ENCODE measurements at places on chromosomes 3 and 15. TPM values are rescaled to one million over a fixed set of nuclear protein-coding genes. Genes with fewer than 3 reads are reported as not detected.

GRCh38 chr15:39465843-39466749 is 114.8 kb upstream of the THBS1 start:
- peak; percentile 77 for DNase-seq

Gene KLF13
- polyA plus RNA-seq, result 32.9 TPM

Gene STRIT1
- 4.2 TPM for polyA plus RNA-seq

Gene FETUB
- not detected for polyA plus RNA-seq

Gene CYP11A1
- 0.44 TPM for polyA plus RNA-seq

DNA sequence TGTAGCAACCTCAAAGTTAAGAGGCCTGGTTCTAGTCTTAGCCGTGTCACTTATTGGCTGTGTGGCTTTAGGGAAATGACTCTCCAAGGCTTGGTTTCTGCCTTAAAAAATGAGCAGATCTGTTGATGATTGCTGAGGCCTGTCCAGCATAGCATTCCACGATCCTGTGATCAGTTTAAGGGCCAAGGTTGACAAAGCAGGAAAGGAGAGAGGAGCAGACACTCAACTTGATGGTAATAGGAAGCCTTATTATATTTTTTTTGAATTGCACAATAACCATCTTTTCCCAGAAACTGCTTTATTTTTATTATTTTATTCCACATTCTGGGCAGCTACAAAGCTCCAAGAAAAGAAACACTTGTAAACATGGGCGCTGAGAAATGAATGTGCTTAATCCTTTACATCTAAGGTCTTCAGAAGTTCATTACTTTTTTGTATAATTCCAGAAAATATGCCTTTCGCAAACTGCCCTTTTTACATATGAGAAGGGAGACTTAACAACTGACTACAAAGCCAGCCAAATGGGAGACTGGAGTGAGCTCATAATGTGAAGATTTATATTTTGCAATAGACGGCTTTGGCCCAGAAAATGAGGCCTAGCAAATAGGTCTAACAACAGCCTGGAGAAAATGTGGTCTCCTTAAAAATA is 241.0 kb downstream of the ATP8B4 start:
- DNase-seq, result no peak

DNA sequence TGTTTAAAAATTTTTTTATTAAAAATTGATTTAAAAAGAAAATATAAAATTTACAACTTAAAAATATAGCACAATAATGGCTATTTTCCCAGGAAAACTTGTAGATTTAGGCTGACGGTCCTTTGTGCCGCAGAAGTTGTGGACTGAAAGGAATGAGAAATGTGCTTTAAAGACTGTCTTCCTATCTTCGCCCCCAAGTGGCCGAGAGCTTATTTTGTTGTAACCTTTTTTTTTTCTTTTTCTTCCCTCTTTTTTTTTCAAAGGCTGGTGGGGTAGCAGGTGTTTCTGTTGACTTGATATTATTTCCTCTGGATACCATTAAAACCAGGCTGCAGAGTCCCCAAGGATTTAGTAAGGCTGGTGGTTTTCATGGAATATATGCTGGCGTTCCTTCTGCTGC is 15.5 kb downstream of the SLC25A26 start:
- no peak for DNase-seq

- no peak for DNase-seq
Measured at GRCh38 chr3:72560846-72561675, 287.2 kb downstream of the SHQ1 start.

- DNase-seq, result no peak
Measured at GRCh38 chr3:47870156-47870555, 67.2 kb downstream of the DHX30 start.

Gene CYB561D2
- polyA plus RNA-seq, result 8.1 TPM

- DNase-seq, result no peak
Measured at GRCh38 chr15:80727596-80727995, 32.5 kb downstream of the ABHD17C start.

DNA sequence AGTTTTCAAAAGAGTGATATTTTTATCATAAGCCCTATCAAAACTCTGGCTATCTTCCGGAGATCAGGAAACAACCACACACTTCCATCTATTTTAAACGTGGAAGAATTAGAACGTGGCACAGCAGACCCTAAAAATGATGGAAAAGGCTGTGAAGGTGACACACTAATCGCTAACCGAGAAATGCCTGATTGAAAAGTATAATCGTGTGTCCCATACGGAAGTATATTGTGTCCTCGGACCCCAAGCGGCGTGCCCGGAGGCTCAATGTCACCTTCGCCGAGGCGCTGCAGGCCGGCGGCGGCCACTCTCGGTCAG is 642 bp downstream of the COX5A start:
- DNase-seq, result no peak

GRCh38 chr3:11290743-11291680 is 18.8 kb downstream of the ATG7 start:
- DNase-seq, result no peak

DNA sequence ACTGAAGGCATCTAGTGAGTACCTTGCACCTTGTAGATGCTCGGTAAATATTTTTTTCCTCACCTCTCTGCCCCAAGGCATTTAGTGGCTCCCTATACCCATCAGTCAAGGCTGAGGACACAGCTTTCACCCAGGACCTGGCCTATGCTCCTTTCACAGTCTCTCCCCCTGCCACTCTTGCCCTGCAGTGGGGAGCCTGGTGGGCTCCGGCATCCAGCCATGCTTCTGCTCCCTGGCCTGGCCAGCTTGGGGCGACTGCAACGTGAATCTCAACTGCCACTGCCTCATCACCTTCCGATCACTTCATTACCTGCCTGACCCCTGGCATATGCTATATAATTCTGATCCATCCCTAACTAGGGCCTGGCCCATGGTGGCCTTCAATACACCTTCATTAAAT is 735 bp upstream of the CX3CR1 start:
- no peak for DNase-seq

- no peak for DNase-seq
Measured at GRCh38 chr3:65534805-65535204, 503.9 kb downstream of the MAGI1 start.

Gene SLC28A2
- not detected for polyA plus RNA-seq

DNA sequence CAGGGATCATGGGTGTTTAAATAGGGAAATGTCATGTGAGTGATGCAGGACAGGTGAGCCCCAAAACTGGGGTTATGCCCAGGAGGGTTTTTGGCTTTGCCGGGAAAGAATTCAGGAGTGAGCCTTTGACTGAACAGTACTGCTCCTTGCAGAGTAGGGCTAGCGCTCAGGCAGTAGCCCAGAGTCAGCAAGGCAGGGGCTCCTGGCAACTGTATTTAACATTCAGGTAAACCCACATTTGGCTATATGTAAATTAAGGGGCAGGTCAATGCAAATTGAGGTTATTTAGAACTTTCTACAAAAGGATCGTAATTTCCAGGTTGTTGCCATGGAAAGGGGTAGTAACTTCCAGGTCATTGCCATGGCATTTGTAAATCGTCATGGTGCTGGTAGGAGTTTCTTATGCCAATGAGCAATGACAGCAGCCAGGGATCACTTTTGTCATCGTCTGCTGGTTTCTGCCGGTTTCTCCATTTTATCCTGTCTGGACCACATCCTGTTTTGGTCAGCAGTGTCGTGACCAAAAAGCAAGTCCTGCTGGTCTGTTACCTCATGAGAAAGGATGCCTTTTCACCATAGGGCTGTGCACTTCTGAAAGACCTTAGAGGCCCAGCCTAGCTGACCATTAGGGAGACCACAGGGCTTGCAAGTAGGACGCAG is 24.3 kb downstream of the MTHFS start:
- DNase-seq, result no peak

DNA sequence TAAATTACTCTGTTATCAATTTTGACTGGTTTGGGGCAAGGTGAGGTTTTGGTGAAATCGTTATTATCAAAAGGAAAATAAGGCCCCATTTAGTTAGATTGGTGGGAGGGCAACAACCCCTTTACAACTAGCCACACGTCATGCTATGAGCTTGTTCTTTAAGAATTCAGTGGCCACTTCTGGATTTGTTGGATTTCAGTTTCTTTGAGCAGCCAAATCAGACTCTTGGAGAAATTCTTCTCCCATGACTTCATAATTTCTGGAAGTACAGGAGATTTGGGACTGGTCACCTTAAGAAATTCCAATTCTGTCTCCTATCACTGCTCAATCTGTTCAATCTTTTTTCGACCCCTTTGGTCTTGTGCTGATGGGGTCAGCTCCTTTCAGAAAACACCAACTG is 14.8 kb upstream of the WNT5A start:
- DNase-seq, result no peak

- DNase-seq, result no peak
Measured at GRCh38 chr3:64892671-64893309, 205.0 kb upstream of the ADAMTS9 start.

GRCh38 chr15:75640483-75641178 is 607 bp upstream of the IMP3 start:
- DNase-seq, result peak; percentile 51

GRCh38 chr3:46561951-46562350 is 4.2 kb downstream of the LRRC2 start:
- no peak for DNase-seq

GRCh38 chr3:43728476-43728875 is 37.7 kb downstream of the ABHD5 start:
- no peak for DNase-seq

Gene SNX22
- polyA plus RNA-seq, result 1.4 TPM

Gene OIP5
- 0.33 TPM for polyA plus RNA-seq

Gene CCR8
- polyA plus RNA-seq, result not detected

DNA sequence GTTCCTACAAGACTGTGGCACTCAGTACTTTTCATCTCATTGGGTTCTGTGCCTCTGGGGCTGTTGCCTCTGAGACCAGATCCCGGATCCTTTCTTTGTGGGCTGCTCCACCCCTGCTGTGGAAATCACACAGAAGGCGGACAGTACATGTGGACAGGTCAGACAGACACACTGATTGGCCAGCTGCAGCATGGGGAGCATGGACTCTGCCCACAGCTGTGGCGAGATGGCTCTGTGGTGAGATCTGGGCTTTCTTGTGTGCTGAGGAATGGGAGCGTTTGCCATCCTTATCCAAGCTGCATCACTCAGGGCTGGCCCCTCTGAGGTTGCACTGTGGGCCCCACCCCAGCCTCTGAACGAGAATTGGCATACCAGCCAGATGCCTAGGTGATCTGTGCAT is 147.0 kb downstream of the APBA2 start:
- no peak for DNase-seq

DNA sequence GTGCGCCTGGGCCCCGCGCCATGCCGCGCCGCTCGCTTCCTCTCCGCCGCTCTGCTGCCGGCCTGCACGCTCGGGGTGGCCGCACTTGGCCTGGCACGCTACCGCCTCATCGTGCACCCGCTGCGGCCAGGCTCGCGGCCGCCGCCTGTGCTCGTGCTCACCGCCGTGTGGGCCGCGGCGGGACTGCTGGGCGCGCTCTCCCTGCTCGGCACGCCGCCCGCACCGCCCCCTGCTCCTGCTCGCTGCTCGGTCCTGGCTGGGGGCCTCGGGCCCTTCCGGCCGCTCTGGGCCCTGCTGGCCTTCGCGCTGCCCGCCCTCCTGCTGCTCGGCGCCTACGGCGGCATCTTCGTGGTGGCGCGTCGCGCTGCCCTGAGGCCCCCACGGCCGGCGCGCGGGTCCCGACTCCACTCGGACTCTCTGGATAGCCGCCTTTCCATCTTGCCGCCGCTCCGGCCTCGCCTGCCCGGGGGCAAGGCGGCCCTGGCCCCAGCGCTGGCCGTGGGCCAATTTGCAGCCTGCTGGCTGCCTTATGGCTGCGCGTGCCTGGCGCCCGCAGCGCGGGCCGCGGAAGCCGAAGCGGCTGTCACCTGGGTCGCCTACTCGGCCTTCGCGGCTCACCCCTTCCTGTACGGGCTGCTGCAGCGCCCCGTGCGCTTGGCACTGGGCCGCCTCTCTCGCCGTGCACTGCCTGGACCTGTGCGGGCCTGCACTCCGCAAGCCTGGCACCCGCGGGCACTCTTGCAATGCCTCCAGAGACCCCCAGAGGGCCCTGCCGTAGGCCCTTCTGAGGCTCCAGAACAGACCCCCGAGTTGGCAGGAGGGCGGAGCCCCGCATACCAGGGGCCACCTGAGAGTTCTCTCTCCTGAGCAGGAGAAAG is 951 bp downstream of the GPR62 start:
- peak; percentile 70 for DNase-seq

DNA sequence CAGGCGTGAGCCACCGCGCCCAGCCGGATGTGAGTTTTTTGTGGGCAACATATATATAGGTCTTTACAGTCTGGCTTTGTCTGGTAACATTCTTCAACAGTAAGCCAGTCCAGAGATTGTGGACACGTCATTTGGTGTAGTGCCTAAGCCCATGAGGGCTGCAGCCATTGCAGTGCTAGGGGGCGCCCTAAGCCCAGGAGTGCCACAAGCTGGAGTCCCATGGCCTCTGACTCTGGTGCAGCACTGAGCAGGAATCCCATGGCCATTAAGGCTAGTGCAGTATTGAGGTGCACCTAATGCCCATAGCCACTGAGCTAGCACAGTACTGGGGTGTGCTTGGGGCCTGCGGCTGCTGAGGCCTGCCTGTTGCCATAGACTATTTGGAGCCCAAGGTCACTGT is 136.4 kb upstream of the NDN start:
- DNase-seq, result no peak

GRCh38 chr3:142013326-142013980 is 135.9 kb downstream of the TFDP2 start:
- no peak for DNase-seq

Gene ACTRT3
- polyA plus RNA-seq, result 0.52 TPM

DNA sequence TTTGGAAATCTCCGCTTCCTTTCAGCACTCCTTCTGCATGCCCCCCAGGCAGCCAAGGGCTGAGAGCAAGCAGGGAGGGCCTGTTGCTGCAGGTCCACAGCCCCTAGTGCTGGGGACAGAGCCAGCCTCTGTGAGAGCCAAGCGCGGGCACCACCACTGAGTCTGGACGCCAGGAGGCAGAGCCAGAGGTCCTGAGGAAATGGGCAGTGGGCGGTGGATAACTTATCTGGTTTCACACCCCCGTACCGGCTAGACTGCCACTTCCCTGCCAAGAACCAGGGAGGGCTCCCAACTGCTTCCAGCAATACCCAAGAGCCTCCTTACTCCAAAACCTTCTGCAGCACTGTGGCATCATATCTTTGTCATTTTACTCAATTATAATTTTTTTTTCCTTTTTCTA is 141.6 kb upstream of the IGF1R start:
- DNase-seq, result no peak

Gene ST8SIA2
- polyA plus RNA-seq, result 0.23 TPM

DNA sequence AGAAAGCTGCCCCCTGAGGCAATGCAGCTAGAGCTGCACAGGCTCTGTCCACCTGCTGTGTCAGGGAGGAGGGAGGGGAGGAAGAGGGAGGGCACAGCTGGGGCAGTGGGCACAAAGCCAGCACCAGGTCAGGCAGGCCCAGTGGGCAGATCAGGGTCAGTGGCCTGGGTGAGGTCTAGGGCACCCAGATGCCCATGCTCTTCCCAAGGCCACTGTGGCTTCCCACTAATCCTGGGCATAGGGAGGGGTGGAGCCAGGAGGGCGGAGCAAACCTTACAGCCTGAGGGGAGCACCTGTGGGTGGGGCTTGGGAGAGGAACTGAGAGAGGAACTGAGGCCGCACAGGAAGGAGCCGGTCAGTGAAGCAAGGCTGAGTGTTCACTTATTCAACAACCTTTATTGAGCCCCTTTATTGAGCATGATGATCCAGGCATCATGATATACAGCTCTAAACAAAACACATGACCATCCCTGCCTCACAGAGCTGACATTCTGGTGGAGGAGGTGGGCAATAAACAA is 55.0 kb downstream of the RHCG start:
- no peak for DNase-seq

- no peak for DNase-seq
Measured at GRCh38 chr3:100333051-100333450, 1.5 kb upstream of the NIT2 start.

Gene CDHR4
- polyA plus RNA-seq, result 0.80 TPM

Gene RTP4
- polyA plus RNA-seq, result 1.2 TPM

Gene BSN
- 0.06 TPM for polyA plus RNA-seq

Gene SOX2
- polyA plus RNA-seq, result 0.13 TPM

All from heart right ventricle (tissue), 16 donors.